ENCODE measurements at places on chromosomes 2 and 18. TPM values are rescaled to one million over a fixed set of nuclear protein-coding genes. Genes with fewer than 3 reads are reported as not detected.

DNA sequence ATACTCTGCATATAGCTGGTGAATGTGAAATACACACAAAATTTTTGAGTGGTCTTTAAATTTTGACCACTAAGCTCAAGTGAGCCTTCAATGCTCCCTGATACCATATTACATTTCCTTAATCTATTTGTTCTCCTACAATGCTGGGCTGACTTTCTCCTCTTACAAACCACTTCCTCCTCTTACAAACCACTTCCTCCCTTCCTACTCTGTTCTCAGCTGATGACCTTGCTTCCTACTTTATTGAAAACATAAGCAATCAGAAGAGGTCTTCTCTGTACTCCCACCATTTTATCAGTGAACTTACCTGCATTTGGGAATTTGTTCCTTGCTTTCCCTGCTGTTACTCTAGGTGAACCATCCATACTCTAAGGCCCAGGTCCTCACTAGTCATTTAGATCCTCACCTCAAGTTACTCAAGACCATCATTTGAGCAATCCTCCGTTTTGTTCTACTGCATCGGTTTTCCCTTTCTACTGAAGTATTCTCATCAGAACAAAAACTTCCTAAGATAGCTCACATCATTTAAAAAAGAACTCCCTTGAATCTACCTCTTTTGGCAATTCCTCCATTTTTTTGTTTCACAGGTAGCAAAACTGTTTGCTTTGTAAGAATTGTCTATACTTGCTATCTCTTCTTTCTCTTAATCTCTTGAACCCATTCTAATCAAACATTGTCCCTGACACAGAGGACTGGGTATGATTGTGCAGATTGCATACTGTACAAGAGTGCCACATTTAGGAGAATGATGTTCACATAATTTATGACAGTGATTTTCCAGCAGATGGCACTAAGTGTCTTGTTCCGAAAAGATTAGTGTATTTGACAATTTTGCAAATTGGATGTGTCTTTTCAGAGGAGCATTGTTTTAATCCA lies 96.5 kb downstream of the EPB41L5 start:
- no peak overlapping the region for H3K27ac ChIP-seq
- DNase-seq, result no peak
- no peak overlapping the region for H3K4me3 ChIP-seq
- H3K36me3 ChIP-seq, result no peaks in the 10 kb centered on the region
- no peaks in the 10 kb centered on the region for H3K27me3 ChIP-seq

GRCh38 chr2:51027442-51027841 lies 4.5 kb downstream of the NRXN1 start:
- H3K4me3 ChIP-seq, result no peak overlapping the region
- no peaks in the 10 kb centered on the region for H3K4me1 ChIP-seq
- no peaks in the 10 kb centered on the region for H3K36me3 ChIP-seq
- peaks cover 22% of the 10 kb centered on the region for H3K27me3 ChIP-seq

DNA sequence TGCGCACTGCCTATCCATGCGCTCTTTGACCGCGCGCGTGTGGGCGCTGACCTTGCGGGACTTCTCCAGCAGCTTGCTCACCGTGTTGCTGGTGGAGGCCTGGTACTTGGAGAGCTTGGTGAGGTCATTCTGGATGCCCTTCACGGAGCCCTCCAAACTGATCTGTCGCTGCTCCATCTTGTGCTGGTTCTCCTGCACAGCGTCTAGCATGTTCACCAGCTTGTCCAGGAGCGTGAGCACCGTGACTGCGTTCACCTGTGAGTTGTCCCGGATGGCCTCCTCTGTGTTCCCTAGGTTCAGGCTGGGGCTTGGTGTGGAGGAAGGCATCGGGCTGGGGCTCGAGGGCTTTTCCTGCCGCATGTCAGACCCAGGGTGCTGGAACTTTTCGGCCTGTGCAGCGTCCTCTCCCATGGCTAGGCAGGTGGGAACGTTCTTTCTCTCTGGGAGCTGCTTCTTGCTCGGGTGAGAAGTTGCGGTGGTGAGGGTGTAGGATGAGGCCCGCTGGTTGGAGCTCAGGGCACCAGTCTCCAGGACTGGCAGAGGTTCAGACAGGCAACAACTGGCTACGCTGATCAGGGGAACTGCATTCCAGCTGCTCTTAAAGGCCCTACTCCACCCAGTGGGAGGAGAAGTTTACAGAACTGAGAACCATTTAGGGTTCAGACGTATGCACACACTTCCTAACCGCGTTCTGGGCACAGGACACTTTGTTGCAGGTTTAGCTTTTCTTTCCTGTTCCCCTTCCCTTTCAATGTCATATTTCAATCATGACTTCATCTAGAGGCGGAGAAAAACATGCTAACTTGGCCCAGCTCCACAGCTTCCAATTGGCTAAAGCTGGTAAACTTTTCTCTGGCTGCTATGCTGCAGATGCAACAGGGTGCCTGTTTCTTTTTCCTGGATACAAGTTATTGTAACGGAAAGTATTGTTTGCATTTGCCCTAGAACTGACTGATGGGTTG lies at the start of gene CAVIN2:
TSS of gene CAVIN2 (minus strand) at position 574 of the 962 bp plus-strand sequence. CDS start at position 411, 163 bp downstream.
- peak within 1 kb of the TSS; percentile 63 for H3K4me3 ChIP-seq
- no peaks in the 10 kb centered on the region for H3K36me3 ChIP-seq
- no peak for DNase-seq

GRCh38 chr2:239303711-239304532 lies 96.9 kb downstream of the HDAC4 start:
- peak overlapping the region; percentile 23 for H3K27ac ChIP-seq
- DNase-seq, result no peak
- H3K4me3 ChIP-seq, result no peak overlapping the region
- peaks cover 96% of the 10 kb centered on the region for H3K4me1 ChIP-seq
- no peaks in the 10 kb centered on the region for H3K36me3 ChIP-seq

- no peak overlapping the region for H3K4me3 ChIP-seq
- DNase-seq, result no peak
- H3K4me1 ChIP-seq, result peaks cover 7% of the 10 kb centered on the region
- no peak overlapping the region for H3K27ac ChIP-seq
These were observed 193.2 kb downstream of the BCL2 start for GRCh38 chr18:63126134-63127069.

- H3K4me3 ChIP-seq, result peak overlapping the region; percentile 45
- no peak for DNase-seq
- peaks cover 20% of the 10 kb centered on the region for H3K4me1 ChIP-seq
- no peaks in the 10 kb centered on the region for H3K27me3 ChIP-seq
- H3K36me3 ChIP-seq, result no peaks in the 10 kb centered on the region
These were observed 540.1 kb downstream of the NRXN1 start for GRCh38 chr2:50491541-50492476.

DNA sequence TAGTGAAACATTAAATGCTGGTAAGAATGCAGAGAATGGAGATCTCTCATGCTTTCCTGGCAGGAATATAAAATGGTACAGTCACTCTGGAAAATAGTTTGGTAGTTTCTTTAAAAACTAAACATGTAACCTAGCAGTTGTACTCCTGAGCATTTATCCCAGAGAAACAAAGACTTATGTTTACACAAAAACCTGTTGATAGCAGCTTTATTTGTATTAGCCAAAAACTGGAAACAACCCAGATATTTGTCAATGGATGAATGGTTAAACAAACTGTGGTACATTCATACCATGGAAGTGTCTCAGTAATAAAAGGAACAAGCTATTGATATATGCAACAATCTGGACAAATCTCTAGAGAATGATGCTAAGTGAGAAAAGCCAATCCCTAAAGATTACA lies 81.7 kb upstream of the CTAGE1 start:
- H3K36me3 ChIP-seq, result no peaks in the 10 kb centered on the region
- H3K27me3 ChIP-seq, result no peaks in the 10 kb centered on the region
- no peak overlapping the region for H3K27ac ChIP-seq
- no peak overlapping the region for H3K4me3 ChIP-seq
- H3K4me1 ChIP-seq, result peaks cover 2% of the 10 kb centered on the region

DNA sequence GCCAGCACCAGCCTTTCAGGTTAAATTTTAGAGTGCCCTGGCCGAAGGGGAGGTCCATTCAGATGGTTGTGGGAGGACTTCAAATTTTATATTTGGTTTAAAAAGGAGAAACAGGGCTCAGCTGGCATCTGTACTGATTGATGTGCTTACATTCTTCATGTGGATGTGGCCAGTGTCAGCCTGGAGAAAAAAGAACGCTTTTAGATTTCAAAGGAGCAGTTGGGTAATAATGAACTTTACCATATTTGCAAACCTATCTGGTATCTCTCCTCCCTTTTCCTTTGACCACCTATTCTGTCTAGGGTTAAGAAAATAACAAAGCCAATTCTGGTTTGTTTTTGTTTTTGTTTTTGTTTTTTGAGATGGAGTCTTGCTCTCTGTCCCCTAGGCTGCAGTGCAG lies 21.3 kb downstream of the RAB12 start:
- H3K27ac ChIP-seq, result no peak overlapping the region
- no peaks in the 10 kb centered on the region for H3K4me1 ChIP-seq
- no peaks in the 10 kb centered on the region for H3K27me3 ChIP-seq
- peaks cover 86% of the 10 kb centered on the region for H3K36me3 ChIP-seq
- no peak overlapping the region for H3K4me3 ChIP-seq

DNA sequence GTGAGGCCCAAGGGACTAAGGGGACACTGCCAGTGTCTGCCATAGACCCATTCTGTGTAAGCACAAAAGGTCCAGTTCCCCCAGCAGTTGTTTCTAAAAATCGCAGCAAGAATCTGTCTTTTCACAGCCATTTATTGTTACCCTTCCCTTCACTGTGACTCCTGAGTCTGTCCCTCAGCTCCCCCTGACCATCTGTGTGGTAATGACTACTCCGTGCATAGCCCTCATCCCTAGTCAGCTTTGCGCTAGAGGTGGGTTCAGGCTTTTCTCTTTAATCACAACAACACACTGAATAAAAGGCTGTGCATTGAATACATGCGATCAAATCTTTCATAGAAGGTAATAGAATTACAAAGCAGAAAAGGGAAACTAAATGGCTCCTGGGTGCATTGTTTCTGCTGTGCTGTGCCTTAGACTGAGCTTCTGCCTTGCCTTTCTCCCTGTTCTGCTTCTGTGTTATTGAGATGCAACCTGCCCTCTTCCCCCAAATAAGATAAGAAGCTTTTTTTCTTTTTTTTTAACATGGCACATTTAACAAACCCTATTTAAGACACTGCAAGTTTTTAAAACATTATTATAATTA lies 836.0 kb upstream of the CDH2 start:
- H3K4me1 ChIP-seq, result no peaks in the 10 kb centered on the region
- H3K27me3 ChIP-seq, result no peaks in the 10 kb centered on the region
- no peak overlapping the region for H3K4me3 ChIP-seq
- no peaks in the 10 kb centered on the region for H3K36me3 ChIP-seq
- DNase-seq, result no peak

GRCh38 chr2:220348206-220348605 lies 720.8 kb downstream of the SLC4A3 start:
- no peaks in the 10 kb centered on the region for H3K27me3 ChIP-seq
- H3K27ac ChIP-seq, result no peak overlapping the region
- H3K36me3 ChIP-seq, result no peaks in the 10 kb centered on the region
- H3K4me3 ChIP-seq, result no peak overlapping the region

DNA sequence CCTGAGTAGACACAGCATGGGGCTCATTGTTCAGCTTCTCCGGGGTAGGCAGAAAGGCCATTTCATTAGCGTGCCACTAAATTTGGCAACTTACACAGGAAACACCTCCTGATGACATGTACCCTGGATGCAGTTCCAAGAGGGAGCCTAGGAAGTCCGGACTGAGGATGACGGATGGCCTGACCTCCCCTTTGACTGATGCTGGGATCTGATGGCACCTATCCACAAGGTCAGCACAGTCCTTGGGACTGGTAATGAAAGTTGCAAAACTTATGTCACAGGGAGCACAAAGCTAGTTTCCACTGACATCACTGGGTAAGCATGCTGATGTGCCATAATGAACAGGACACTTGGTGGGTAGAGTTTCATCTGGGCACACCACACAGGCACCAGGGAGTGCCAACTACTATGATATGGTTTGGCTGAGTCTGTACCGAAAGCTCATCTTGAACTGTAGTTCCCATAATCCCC lies 126.7 kb upstream of the ARL4C start:
- H3K36me3 ChIP-seq, result no peaks in the 10 kb centered on the region
- no peak overlapping the region for H3K4me3 ChIP-seq
- H3K4me1 ChIP-seq, result no peaks in the 10 kb centered on the region
- no peak overlapping the region for H3K27ac ChIP-seq

DNA sequence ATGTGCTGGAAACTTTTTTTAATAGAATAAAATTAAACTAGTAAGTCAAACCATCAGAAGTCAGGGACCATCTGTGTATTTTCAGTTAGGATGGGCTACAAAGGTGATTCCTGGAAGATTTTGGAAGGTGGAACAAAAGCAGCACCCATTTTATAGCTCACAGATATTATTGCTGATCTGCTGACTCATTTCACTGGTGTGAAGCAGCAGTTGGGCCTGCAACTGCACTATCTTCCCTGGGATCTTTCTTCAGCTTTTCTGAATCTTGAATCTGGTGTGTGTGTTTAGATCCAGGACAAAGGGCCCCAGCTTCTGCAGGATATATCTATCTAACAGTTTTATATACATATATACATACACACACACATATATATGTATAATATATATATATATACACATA lies 35.6 kb upstream of the BCL11A start:
- no peaks in the 10 kb centered on the region for H3K36me3 ChIP-seq
- no peaks in the 10 kb centered on the region for H3K4me1 ChIP-seq
- H3K27ac ChIP-seq, result no peak overlapping the region
- H3K4me3 ChIP-seq, result no peak overlapping the region

DNA sequence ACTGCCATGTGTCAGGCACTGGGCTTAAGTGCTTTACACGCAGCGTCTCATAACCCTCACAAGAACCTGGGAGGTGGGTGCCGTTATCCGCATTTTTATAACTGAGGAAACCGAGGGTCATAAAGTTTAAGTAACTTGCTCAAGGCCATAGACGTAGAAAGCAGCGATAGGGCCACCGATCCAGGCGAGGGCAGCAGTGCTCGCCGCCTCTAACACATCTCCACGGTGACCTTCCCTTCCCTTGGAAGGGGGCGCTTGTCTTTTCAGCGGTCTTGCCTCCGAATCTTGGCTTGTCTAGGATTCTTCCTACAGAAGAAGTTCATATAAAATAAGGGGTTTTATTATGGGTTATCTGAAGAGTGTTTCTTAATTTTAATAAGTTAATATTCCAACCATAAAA lies 186.6 kb downstream of the GBX2 start:
- no peaks in the 10 kb centered on the region for H3K27me3 ChIP-seq
- DNase-seq, result no peak
- H3K4me3 ChIP-seq, result no peak overlapping the region

DNA sequence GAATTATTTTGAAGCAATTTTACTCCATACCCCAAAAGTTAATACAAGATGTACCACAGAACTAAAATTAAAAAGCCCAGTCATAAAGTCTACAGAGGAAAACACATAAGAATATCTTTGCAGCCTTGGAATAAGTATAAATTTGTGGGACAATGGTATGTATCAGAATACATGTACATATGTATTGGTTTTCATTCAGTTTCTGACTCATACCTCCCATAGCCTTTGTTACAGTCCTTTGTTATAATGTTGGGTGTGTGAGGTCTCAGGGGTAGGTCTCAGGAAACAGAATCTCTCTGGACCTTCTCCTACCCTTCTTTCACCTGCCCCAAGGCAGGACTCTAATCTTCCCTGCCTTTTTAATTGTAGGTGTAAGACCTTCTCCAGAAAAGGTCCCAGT lies 1370.7 kb upstream of the CDH2 start:
- H3K27me3 ChIP-seq, result no peaks in the 10 kb centered on the region
- H3K27ac ChIP-seq, result no peak overlapping the region

GRCh38 chr18:35511833-35512232 lies 14.1 kb upstream of the INO80C start:
- peaks cover 28% of the 10 kb centered on the region for H3K4me1 ChIP-seq
- no peaks in the 10 kb centered on the region for H3K36me3 ChIP-seq
- peak overlapping the region; percentile 76 for H3K27ac ChIP-seq
- no peak for DNase-seq
- no peaks in the 10 kb centered on the region for H3K27me3 ChIP-seq

ITGB6 gene
- 33.4 TPM for total RNA-seq

IL1RL1 gene
- 4.1 TPM for total RNA-seq

KCNIP3 gene
- total RNA-seq, result 0.15 TPM

TCF23 gene
- not detected for total RNA-seq

SRD5A2 gene
- not detected for total RNA-seq

SLC19A3 gene
- total RNA-seq, result 0.53 TPM

BMP10 gene
- total RNA-seq, result not detected

OTOS gene
- not detected for total RNA-seq

Measured in esophagus squamous epithelium (tissue), 5 donors.